Kasumi-1 (cell line): ENCODE measurements at places on chromosomes 1 and 21.

GRCh38 chr1:44024903-44025525 lies 6.2 kb downstream of the SLC6A9 start:
- DNase-seq = no peak

GRCh38 chr1:15440357-15440756 lies 2.1 kb downstream of the CTRC start:
- no peak for DNase-seq

DNA sequence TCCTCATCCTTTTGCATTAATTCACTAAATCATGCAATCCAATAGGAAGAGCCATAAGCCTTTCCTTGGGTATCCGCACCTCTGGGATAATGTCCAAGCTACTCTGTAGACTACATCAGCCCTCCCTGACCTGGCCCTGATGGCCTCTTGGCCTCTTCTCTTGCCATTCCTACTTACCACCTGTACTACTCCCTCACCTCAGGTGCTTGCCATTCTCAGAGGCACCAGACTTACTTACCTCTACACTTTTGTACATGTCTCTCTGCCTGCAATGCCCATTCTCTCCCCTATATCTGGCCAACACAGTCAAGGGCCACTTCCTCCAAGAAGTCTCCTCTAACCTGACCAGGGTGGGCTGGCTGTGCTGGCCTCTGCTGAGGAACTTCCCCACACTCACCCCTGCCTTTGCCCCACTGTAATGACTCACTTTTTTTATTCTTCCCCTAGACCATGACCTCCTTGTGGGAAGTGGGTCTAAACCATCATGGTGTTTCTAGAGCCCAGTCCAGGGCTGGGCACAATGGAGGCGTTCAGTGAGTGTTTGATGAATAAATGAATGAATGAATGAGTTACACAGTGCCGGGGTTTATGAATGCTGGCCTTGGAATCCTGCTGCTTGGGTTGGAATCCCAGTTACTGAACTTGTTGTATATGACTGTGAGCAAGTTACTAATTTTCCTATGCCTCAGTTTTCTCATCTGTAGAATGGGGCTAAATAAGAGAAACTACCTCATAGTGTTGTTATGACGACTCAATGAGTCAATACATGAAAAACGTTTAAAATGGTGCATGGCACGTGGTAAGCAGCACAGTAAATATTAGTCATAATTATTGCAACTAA lies 179.8 kb downstream of the FOXD2 start:
- no peak for DNase-seq

GRCh38 chr1:32891241-32891570 lies 4.9 kb downstream of the HPCA start:
- no peak for DNase-seq

DNA sequence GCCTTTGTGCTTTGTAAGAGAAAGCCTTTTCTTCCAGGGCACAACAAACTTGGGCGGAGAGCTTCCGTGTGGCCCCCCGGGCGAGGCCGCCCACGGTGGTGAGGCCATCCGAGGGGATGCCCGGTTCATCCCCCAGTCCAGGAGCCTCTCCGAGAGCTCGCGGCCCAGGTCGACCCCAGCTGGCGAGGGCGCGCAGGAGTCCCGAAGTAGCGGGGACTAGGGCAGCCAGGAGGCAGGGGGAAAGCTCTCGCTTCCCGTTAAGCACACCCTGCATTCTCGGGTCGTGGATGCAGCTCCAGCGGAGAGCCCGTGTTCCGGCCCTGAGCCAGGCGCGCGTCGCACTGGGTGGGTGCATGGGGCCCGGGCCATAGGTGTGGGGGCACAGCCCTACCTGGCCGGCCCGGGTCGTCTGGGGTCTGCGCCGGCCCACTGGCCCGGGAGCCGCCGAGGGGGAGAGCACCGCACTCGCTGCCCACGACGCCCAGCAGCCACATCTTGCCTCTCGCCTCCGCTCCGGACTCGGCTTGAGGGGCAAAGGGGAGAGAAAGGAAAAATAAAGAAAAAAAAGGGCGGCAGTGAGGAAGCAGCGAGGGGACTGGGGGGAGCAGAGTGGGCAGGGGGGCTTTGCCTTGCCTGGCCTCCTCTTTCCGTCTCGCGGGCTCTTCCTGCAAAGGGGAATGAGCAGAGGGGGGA lies 1.8 kb downstream of the RNF220 start:
- DNase-seq = no peak

GRCh38 chr1:30044656-30045144 lies 678.7 kb downstream of the MATN1 start:
- DNase-seq = no peak

GRCh38 chr21:34974162-34974981 lies 74.7 kb downstream of the RUNX1 start:
- no peak for DNase-seq

DNA sequence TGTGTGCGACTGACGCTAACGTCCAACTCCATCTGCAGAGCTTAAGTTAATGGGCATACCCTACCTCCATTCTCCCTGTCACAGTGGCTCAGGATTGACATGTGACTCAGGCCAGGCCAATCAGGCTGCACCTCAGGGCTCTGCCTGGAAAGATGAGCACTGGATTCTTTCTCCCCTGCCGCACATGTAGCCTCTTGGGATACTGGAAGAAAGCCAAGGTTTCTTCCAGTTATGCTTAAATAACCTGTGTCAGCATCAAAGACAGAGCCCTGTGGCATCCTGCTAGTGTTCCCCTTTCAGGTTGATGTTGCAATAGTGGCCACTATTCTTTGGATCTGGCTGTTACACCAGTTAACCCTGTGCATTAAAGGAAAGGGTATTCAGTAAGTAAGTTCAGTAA lies 55.0 kb upstream of the SYT6 start:
- no peak for DNase-seq

DNA sequence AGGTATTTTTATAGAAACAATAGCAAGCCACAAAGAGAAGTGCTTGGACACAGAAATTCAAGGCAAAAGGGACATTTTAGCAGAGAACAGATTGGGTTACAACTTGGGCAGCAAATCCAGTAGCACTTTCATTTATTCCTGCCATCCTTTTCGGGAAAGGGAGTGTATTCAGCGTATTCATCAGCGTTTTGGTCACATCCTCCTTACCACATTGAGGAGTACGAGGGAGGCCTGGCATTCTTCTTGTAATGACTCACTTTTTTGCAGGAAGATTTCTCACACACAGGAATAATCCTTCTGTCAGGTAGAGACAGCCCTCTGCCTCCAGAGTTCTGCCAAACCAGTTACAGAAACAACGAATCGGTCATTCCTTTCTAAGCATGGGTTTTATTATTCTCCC lies 18.1 kb upstream of the FAM78B start:
- no peak for DNase-seq

GRCh38 chr1:44060830-44061267 lies 29.6 kb upstream of the SLC6A9 start:
- DNase-seq = no peak

DNA sequence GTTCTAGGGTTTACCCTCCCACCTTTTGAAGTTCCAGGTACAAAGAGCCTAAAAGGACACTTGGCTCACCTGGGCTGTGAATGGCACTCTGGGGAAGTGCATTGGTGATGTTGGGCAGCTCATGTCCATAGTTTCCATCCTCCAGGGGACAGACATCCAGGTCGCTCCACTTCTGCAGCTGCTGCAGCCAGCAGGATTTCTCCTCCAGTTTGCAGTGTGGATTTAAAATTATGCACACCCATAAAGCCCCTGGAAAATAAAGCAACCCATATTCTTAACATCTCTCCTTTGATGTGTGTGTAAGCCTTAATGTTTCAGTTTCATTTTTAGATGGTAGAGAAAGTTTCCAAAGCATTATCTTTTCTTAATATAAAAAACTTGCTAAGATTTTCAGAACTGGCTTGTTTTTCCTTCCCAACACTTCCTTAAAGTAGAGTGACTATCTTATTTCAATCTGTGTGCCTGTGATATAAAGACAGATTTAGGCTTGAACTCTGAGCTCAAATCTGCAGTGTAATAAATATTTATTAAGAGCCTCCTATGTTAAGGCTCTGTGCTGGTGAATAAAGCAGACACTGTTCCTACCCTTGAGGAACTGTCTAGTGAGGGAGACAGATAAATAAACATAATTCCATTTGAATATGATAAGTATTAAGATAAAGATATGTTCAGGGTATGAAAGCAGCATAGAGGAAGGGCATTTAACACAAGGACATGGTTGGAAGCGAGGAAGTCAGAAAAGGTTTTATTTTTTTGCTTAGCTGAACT lies 39.1 kb downstream of the UROD start:
- no peak for DNase-seq

DNA sequence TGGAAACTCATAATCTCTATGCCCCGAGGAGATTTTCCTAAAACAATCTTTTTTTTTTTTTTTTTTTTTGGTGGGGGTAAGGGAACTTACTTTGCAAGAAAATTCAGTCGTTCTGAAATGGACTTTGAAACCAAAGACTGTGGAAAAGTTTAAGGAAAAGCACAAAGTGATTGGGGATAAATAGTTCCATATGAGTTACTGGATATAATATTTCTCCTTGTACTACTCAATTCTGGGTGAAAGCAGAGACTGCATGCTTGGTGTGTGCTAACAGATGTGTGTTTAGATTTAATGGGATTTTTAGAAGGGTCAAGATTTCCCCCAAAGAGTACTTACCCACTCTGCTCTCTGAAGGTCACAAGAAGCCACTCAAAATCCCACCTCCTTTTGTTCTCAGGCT lies 204.9 kb upstream of the USP24 start:
- DNase-seq = no peak

GRCh38 chr1:208652296-208653160 lies 408.3 kb upstream of the PLXNA2 start:
- peak; percentile 77 for DNase-seq

DNA sequence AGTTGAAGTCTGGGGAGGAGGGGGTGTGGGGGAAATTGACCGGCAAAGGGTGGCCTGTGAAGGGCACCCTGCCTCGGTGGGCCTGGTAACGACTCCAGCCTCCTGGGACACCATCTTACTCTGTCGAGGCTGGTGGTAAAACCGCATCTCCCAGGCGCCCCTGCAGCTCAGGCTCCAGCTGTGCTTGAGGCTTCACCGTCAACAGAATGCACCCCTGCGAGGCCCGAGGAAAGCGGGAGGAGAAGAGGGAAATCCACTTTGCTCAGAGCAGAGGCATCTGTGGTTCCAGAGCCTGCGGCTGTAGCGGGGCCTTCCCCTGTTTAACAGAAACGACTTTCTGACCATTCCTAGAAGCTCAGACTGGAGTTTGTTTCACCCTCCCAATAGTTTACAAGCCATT lies 165.6 kb downstream of the NPHP4 start:
- DNase-seq = no peak

DNA sequence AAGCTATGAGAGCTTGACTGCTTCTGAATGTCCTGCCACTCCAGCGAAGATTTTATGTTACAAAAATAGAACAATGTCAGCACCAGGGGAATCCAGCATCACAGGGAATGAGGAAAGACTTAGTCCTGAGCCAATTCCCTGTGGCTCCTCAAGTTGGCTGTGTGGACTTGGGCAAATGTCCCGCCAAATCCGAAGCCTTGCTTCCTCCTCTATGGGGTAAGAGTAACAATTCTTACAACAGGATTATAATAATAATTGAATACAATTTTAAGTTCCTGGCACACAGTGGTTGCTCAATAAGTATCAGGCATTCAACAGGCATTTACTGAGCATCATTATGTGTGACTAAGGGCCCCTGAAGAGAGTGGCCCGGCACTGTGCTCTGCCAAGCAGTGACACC lies 44.4 kb downstream of the STPG1 start:
- DNase-seq = no peak

- no peak for DNase-seq
These were observed 18.1 kb upstream of the PSMA5 start for GRCh38 chr1:109444346-109444745.

- DNase-seq = no peak
These were observed 104.9 kb upstream of the EDN2 start for GRCh38 chr1:41589395-41589794.

- peak; percentile 32 for DNase-seq
These were observed at the start of gene HMCN1 for GRCh38 chr1:185733818-185734735. TSS of gene HMCN1 (plus strand) at chr1:185734391. CDS start at chr1:185734780, 389 bp downstream.

GRCh38 chr1:82562448-82562847 lies 761.7 kb downstream of the ADGRL2 start:
- DNase-seq = no peak

- DNase-seq = peak; percentile 39
These were observed 9.4 kb upstream of the GPR161 start for GRCh38 chr1:168146160-168146539.

DNA sequence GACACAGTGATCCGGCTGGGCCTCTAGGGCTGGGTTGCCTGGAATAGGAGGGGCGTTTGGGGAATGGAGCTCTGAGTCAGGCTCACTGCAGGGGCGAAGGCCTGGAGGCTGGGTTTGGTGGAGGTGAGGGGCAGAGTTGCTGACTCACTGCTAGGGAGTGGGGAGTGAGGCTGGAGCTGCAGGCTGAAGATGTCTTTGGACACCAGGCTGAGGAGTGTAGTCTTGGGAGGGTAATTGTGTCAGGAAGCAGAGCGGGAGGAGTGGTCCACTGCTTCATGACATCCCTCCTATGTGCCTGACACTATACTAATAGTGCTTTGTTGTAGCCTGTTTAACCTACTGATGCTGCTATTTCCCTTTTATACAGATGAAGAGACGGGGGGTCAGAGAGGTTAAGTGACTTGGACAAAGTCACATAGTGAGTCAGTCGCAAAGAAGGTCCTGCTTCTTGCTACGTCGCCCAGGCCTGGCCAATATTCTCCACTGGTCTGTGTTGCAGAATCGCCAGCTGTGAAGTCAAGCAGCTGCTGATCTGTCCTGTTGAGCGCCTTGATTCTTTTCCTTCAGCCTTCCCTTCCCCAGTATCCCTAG lies 13.6 kb downstream of the ACTL8 start:
- DNase-seq = no peak

- no peak for DNase-seq
These were observed 90.4 kb downstream of the VPS26C start for GRCh38 chr21:37176716-37177115.

GRCh38 chr1:57506941-57507340 lies 83.1 kb upstream of the DAB1 start:
- no peak for DNase-seq

- no peak for DNase-seq
These were observed 6.1 kb upstream of the RNF223 start for GRCh38 chr1:1080122-1080757.

GRCh38 chr1:184615301-184615700 lies 139.4 kb downstream of the EDEM3 start:
- DNase-seq = peak; percentile 62

DNA sequence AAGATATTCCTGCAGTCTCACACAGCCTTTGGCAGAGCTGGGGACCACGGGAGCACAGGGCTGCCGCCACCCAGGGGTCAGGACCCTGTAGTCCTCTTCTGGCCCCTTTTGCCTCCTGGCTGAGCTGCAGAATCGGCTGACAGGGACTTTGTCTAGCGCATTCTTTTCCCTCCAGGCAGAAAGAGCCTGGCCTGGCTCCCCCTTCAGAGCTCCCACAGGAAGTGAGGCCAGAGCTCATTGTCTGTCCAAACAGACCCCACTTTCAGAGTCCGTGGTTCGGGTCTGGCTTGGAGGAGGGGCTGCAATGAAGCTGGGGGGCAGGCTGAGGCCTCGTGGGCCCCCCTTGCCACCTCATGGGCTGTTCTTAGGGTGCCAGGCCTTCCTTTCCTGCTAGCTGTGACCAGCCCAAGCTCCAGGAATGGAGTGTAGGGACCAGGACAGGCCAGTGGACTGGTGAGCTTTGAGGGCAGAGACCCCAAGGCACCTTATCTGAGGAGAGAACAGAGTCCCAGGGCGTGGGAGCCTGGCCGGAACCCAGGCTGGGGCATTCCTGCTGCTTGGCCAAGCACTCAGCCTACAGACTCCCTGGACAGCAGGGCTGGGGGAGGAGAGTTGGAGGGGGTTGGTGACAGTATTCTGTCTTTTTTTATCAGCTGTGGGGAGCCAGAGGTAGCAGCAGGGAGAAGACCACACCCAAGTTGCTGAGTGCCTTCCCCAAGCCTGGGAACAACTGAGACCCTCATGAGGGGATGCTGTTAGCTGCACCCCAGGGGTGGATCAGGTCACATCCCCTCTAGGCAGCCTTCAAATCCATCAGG lies 4.7 kb downstream of the CELSR2 start:
- DNase-seq = no peak

GRCh38 chr1:87132284-87132870 lies 196.3 kb upstream of the LMO4 start:
- no peak for DNase-seq
